ENCODE measurements at places on chromosomes 1 and 21. TPM values are rescaled to one million over a fixed set of nuclear protein-coding genes. Genes with fewer than 3 reads are reported as not detected.

GRCh38 chr1:234069760-234070159 lies 165.3 kb downstream of the SLC35F3 start:
- no peak for DNase-seq

DNA sequence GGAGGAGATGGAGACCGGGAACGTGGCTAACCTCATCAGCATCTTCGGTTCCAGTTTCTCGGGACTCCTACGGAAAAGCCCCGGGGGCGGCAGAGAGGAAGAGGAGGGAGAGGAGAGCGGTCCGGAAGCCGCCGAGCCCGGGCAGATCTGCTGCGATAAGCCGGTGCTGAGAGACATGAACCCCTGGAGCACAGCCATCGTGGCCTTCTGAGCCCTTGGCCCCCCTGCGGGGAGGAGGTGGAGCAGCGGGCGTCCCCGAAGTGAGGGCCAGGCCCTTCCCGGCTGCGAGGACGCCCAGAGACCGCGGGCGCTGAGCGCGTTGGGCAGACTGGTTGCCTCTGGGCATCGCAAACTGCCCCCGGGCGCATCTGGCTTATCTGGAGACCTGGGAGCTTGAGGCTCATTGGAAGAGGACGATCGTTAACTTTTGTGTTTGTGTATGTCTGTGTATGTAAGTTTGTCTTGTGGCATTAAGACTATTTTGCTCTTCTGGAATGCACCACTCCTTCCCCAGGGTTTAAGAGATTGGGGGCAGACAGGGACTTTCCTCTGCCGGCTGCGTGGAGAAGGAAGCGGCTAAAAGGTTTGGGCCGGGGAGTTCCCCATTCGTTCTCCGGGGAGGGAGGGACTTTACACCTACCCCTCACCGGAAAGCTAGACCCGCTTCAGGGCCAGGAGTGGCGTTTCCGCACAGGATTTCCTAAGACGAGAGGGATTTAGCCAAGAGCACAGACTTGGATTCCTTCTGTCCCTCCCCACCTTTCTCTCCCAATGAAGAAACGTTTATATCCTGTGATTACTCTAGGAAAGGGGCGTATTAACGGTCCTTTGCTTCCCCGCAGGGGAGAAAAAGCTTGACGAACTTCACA lies 1.4 kb downstream of the IER5 start:
- peak; percentile 93 for DNase-seq

DNA sequence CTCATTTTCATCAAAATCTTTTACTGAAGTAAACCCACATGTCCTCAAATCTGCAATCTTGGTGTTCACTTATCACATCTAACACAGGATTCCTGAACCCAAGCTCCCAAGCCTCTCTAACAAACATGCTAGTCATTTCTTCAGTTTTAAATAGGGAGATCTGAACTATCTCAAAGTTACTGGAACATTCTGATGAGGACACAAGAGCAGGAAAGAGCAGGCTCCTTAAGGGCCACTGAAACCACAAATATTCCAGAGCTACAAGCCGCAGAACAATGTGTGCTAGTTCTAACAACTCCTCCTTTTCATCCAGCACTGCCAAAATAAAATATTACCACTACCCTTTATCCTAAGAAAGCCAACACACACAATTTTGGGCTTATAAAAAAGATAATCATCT lies 38.9 kb downstream of the WARS2 start:
- DNase-seq, result no peak

- DNase-seq, result peak; percentile 41
Observed at GRCh38 chr1:2346691-2347408, 44.5 kb downstream of the MORN1 start.

GRCh38 chr21:23374155-23374554 lies 2233.1 kb downstream of the MRPL39 start:
- no peak for DNase-seq

DNA sequence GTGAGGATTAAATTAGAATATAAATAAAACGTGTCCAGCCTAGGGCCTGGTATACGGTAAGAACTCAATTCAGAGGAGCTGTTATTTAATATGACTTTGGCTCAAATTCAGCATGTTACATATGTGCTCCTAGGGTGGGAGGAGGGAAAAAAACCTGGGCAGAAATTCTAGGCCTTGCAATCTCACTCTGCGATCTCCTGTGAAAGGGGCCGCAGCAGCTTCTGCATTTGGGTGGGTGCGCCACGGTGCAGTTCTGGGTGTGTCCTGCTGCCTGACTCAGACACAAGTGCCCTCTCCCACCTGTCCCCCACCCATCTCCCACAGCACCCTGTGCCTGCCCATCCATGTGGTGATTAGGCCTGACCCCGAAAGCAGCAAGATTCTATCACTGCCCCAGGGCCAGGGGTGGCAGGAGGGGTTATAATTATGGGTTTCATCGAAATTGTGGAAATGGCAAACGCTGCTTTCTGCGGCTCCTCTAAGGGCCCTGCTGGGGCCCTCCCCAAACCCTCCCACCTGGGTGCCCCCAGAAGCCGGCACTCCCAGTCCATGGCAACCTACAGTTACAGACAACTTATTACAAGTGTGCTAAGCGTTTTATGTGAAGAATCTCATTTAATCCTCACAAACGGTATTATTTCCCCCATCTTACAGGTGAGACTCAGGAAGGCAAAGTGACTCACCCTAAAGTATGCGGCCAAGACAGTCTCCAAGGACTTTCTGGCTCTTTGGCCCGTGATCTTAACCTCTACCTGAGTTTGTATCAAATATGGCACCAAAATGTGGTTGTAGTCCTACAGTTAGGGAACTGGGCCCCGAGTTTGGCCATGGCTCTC lies 25.5 kb upstream of the GRHL3 start:
- DNase-seq, result no peak

GRCh38 chr1:165826565-165827267 lies 698 bp upstream of the UCK2 start:
- no peak for DNase-seq

GRCh38 chr1:154219541-154219940 lies 1.2 kb upstream of the UBAP2L start:
- no peak for DNase-seq

DNA sequence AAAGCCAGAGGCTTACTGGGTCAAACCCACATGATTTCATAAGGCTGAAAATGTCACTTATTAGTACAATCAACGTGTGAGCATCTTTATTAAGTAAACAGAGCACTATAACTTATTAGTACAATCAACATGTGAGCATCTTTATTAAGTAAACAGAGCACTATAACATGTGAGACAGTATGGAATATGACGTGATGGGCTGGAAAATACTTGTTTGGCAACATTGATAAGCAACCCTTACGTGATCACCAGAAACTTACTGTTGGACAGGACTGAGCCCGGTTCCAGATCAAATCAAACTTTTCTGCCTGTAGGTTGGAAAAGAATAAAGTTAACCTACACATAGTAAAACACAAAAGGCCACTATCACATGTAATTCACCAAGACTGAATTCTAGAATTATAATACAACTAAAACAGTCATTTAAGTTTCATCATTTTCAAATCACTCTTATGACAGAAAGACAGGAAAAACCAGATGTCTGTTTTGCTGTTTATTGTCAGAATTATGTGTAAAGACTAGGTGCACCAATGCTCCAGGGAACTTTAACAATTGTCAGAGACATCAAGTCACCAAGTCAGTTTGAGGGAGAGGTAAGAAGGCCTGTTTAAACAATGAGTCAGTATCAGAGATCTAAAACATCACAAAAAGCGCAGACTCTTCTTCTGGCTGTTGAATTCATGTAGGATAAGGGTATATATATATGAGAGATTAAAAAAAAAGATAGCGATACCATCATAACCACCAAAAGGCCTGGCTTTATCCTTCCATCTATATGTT lies 15.7 kb downstream of the ATPAF1 start:
- no peak for DNase-seq

DNA sequence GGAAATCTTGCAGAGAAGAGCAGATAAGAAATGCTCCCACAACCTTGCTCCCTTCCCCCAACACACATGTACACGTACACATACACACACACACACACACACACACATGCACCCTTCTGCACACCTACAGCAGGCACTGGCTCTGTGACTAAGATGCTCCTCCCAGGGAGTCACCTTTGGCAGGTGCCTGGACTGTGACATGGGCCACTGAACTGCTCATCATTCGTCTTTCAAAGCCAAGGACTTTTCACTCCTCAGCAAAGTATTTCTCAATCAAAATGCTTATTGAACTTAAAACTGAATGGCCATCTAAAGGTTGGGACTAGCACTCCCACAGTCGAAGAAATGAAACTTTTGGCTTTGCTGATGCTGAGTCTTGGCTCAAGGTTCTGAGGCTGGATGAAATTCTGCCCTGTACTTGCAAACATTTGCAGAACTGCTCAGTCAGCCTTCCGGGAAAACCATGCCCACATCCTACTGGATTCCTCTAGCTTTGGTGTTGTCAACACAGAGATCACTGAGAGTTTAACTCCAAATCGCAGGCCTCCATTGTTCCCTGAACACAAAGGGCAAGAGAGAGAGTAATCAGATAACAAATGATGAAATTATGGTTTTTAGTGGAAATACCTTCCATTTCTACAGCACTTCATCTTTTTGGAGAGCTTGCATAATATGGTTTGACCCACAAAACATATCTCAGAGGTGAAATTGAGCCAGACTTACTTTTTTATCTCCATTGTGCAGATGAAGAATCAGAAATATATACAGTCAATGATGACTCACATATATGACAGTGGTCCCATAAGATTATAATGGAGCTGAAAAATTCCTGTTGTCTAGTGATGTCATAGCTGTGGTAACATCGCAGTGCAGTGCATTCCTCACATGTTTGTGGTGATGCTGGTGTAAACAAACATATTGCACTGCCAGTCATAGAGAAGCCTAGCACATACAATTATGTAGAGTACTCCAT lies 72.4 kb upstream of the BCAR3 start:
- no peak for DNase-seq

DNA sequence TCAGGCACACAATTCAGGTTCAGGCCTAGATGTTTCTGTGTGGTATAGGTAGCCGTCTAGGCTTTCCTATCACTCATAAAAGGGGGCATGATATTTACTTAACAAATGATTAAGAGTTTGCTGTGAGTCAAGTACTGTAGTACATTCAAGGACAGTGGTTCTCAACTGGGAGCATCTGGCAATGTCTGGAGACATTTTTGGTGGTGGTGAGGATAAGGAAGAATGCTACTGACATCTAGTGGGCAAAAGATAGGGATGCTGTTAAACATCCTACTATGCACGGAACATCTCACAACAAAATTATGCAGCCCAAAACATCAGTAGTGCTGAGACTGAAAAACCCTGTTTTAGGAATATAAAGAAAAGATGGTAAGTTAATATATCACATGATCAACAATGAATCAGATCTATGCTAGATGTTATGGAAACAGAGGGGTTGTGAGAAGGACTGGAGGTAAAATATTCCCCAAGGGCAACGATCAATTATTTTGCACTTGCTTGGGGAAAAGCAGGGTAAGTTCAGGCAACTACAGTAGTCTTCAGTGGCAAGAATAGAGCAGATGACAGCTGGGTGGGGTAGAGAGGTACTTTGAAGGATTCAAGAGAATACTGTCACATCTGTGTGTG lies 4.9 kb downstream of the DNTTIP2 start:
- DNase-seq, result no peak

DNA sequence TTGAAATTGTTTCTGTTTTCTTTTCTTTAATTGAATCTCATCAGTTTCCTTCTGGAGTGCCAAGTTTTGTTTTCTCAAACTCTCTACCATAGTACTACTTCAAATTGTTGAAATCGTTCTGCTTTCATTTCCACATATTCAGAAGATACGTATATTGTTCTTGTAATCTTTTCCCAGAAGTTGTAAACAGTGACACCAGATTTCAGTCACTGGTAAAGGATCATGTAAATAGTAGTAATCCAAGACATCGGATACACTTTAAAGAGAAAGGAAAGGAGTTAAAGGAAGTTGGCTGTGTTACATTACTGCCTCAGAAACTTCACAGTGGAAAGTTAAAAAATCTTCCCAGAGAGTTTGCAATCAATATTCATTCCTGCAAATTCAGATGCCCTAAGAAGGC lies 67.5 kb downstream of the RGL1 start:
- DNase-seq, result no peak

GRCh38 chr1:221806236-221806635 lies 64.3 kb upstream of the DUSP10 start:
- no peak for DNase-seq

- DNase-seq, result no peak
Observed at GRCh38 chr1:183155939-183156338, 30.1 kb upstream of the LAMC2 start.

Gene LIN9
- 3.4 TPM for total RNA-seq

Gene ST6GALNAC3
- 9.3 TPM for total RNA-seq

Gene EFNA3
- total RNA-seq, result 3.5 TPM

Gene RNF186
- total RNA-seq, result not detected

Gene DPYD
- 114 TPM for total RNA-seq

Gene NR0B2
- 27.1 TPM for total RNA-seq

Gene HNRNPR
- total RNA-seq, result 80.8 TPM

Gene CORT
- not detected for total RNA-seq

Data from spleen (tissue), 13 donors.